Purkinje cell (primary cell): ENCODE measurements at places on chromosomes 3 and 15. TPM values are rescaled to one million over a fixed set of nuclear protein-coding genes. Genes with fewer than 3 reads are reported as not detected.

Gene SLC24A5
- polyA plus RNA-seq, result 0.47 TPM in 1 of 2 replicates, not detected in the other

Gene GRK7
- polyA plus RNA-seq, result not detected in 2 replicates

Gene UNC13C
- polyA plus RNA-seq, result 3.1 and 5.0 TPM in 2 replicates

Gene CCR8
- not detected in 2 replicates for polyA plus RNA-seq

Gene LARP6
- 7.5 and 8.0 TPM in 2 replicates for polyA plus RNA-seq

Gene GRAMD2A
- 0.13 and 0.29 TPM in 2 replicates for polyA plus RNA-seq

Gene TMEM43
- polyA plus RNA-seq, result 7.8 and 10.9 TPM in 2 replicates

Gene SPESP1
- 2.8 and 22.1 TPM in 2 replicates for polyA plus RNA-seq

Gene FETUB
- not detected in 2 replicates for polyA plus RNA-seq

Gene LINGO1
- 0.60 and 6.4 TPM in 2 replicates for polyA plus RNA-seq

Gene CAND2
- polyA plus RNA-seq, result 2.6 and 3.4 TPM in 2 replicates

Gene LCTL
- polyA plus RNA-seq, result 0.39 TPM in 1 of 2 replicates, not detected in the other

Gene TTC21A
- 0.31 and 3.2 TPM in 2 replicates for polyA plus RNA-seq

Gene OR5K2
- not detected in 2 replicates for polyA plus RNA-seq
